ENCODE measurements at places on chromosomes 13 and 19. TPM values are rescaled to one million over a fixed set of nuclear protein-coding genes. Genes with fewer than 3 reads are reported as not detected.

Gene NALCN
- total RNA-seq = 16.2 TPM

Gene ZNF235
- 11.0 TPM for total RNA-seq

Gene C19orf18
- total RNA-seq = 1.0 TPM

Gene FUZ
- total RNA-seq = 9.3 TPM

Gene LIN7B
- total RNA-seq = 9.7 TPM
